ENCODE measurements at places on chromosomes 7 and 10.

GRCh38 chr7:127881564-127881963 lies 149.7 kb downstream of the LRRC4 start:
- no peak for DNase-seq

GRCh38 chr7:47954231-47954911 lies 6.1 kb upstream of the PKD1L1 start:
- no peak for DNase-seq

- no peak for DNase-seq
Measured at GRCh38 chr7:5345171-5345570, 62.4 kb downstream of the SLC29A4 start.

DNA sequence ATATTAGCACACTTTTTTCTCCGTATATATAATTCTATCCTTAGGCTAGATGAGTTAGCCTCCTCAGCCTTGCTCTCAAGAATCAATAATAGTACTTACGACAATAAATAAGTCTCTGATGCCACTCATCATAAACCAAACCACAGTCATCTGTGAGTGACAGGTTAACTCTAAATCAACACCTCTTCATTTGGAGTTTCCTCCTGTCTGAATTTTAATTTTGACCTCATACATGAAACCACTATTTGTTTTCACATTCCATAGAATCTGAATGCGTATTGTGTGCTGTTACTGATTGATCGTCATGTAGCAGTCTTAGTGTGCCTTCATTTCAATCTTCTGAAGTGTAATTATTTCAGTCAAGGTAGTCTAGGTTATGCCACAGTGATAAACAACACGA lies 85.8 kb downstream of the HGF start:
- DNase-seq, result no peak

DNA sequence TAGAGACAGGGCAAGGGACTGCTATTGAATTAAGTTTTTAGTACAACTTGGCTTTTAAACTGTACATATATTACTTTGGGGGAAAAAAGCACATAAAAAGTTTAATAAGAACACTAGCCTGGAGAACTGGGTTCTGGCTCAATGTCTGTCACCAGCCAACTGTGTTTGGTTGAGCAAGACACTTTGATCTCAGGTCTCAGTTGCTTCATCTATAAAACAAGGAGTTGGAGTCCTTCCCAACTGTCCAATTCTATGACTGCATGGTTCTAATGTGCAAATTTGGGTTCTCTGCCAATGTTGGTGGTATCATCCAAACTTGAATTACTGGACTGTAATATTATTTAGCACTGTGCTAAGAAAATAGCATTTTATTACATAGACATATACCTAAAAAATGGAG lies 50.3 kb downstream of the ATXN7L1 start:
- no peak for DNase-seq

GRCh38 chr7:136086712-136087111 lies 109.6 kb upstream of the MTPN start:
- DNase-seq, result peak; percentile 5

- DNase-seq, result peak; percentile 88
Measured at GRCh38 chr7:120996333-120996987, 7.9 kb downstream of the CPED1 start.

- DNase-seq, result no peak
Measured at GRCh38 chr7:20797462-20798080, 10.9 kb upstream of the SP8 start.

DNA sequence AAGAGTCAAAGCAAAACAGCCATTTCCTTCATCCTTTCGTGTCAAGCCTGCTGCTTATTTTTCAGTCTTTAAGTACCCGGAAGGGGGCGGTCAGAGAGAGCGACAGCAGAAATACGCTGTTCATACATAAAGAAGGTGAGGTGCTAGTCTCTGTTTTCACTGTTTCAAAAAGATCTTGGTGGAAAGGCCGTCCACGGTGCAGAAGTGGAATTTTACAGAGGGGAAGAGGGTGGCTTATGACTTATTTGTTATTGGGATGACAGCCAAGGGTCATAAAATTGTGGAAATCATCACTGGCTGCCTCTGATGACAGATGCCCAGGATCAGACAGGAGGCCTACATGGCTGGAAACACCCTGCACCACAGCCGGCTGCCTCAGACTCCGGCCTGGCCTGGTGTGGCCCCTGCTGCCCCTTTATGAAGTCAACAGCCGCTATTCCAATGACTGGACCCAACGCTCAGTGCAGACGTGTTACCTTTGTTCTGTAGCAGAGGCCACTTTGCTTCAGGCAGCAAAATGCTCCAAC lies 57.0 kb downstream of the HIPK2 start:
- peak; percentile 61 for DNase-seq

DNA sequence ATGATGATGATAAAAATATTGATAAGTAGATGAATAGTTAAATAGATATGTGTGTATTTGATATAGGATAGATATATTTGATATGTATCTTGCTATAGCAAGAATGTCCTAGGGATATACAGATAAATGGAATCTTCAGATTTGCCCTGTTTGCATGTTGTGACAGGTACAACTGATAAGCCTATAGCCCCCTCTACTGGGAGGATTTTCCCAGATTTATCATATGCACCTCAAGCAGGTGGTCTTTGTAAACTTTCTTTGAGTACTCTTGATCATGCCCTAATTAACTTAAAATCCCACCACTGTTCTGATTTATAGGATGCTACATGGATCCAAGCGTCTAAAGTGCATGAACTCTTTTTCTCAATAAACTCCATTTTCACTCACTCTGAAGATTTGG lies 1050.7 kb downstream of the SORCS3 start:
- DNase-seq, result no peak

- DNase-seq, result no peak
Measured at GRCh38 chr10:120946497-120946896, 95.3 kb downstream of the WDR11 start.

DNA sequence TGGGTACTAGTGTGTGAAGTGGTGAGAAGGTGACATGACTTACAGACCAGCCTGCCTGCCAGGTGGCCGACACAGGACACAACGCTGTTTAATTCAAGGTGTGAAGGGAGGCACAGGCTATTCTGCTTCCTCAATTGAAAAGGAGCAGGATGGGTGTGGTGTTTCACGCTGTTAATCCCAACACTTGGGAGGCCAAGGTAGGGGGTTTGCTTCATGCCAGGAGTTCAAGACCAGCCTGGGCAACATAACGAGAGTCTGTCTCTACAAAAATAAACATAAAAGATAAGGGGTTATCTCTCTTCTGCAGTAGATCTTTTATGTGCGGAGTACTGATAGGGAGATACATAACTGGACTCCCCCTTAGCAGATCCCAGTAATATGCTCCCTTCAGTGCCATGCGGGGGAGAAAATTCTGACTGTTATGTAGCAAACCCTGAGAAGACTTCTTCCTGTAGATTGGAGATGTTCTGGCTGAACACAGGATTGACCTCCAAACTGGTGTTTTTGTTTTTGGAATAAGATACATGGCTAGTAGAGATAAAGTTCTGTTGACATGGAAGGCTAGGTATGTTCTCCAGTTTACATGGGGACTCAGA lies 63.2 kb downstream of the CCNY start:
- no peak for DNase-seq

GRCh38 chr10:70985824-70986622 lies 97.7 kb upstream of the PCBD1 start:
- no peak for DNase-seq

DNA sequence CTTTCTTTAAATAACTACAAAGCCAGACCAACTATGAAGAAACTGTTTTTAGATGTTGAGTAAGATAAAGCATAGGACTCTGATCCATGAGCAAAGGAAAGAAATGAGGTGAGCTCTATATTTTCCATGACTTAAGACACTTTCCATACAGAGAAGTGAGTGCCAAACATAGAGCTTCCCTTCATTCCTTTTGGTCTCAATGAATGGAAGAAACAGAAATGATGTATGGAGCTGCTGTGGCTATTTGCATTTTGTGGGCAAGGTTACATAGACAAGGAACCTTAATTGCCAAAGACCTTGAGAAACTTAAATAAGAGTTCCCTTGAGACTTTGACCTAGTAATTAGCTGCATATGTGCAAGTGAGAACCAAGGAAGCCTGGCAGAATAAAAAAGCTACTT lies 1152.2 kb downstream of the XPNPEP1 start:
- no peak for DNase-seq

- DNase-seq, result no peak
Measured at GRCh38 chr10:60834401-60834800, 56.1 kb downstream of the CDK1 start.

- DNase-seq, result peak; percentile 35
Measured at GRCh38 chr10:17227367-17228090, 512 bp upstream of the VIM start.

GRCh38 chr10:114053946-114054345 lies 10.3 kb downstream of the ADRB1 start:
- no peak for DNase-seq

DNA sequence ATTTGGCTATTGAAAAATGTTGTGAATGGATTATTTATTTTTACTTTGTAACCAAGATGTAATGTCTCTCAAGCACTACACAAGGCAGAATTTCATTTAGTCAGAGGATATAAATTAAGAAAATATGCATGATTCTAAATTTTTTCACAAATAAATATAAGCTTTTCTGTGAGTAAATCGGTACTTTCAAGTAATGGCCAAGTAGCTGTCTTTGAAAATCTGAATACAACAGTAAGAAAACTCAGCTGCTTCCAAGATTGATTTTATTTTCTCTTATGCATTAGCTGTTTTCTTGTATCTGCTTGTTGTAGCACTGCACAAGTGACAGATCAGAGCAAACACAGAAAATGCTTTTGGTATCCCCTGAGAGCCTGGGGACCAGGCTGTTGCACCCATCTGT lies 998.5 kb upstream of the GHITM start:
- DNase-seq, result no peak

DNA sequence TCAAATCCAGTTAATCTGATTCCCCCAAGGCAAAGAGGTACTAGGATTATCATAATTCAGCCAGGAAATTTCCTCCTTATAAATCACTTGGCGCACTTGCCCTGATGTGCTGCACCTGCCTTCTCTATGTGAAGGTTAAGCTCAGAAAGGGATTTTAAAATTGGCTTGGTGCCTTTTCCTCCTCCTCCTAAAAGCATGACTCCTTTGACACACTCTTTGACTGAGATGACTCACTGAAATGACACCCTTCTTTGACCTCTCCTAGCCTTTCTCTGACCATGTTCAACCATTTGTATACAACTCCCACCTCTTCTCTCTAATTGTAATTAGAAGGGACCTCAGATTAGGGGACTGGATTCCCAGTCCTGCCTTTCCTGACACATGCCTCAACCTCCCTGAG lies 46.5 kb downstream of the ABLIM1 start:
- DNase-seq, result peak; percentile 51

DNA sequence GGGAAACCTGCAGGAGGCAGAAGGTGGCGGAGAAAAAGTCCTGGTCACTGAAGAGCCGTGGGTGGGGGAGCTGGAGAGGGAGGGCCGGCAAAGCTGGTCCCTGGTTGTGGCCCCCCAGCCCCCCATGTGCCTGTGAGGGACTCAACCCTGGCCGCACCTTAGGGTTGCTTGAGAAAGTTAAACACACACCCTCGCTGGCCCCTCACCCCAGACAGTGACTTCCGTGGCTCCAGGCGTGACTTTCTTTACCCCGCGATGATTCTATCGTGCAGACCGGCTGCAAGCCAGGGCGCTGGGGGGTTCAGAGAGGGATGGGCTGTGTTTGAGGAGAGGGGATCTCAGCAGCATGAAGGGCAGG lies 447.6 kb upstream of the FOXK1 start:
- no peak for DNase-seq

GRCh38 chr7:36318116-36318515 lies 71.5 kb upstream of the ANLN start:
- no peak for DNase-seq

GRCh38 chr10:28769091-28769604 lies 91.8 kb downstream of the BAMBI start:
- DNase-seq, result no peak

DNA sequence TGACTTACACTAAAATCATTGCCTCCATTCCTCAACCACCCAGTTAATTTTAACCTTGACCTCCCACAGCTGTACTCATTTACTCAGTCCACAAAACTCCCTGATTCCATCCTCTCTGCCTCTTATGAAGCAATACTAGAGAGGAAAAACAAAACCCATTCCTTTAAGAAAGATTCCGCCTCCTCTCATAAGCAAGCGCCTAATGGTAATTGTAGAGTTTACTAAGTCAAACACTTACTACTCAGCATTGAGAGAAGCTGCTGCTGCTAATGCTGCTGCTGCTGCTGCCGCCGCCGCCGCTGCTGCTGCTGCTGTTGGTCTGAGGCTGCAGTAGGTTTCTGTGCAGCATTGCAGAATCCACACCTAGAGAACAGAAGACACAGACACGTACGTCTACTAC lies 2.1 kb upstream of the ADD3 start:
- DNase-seq, result no peak

DNA sequence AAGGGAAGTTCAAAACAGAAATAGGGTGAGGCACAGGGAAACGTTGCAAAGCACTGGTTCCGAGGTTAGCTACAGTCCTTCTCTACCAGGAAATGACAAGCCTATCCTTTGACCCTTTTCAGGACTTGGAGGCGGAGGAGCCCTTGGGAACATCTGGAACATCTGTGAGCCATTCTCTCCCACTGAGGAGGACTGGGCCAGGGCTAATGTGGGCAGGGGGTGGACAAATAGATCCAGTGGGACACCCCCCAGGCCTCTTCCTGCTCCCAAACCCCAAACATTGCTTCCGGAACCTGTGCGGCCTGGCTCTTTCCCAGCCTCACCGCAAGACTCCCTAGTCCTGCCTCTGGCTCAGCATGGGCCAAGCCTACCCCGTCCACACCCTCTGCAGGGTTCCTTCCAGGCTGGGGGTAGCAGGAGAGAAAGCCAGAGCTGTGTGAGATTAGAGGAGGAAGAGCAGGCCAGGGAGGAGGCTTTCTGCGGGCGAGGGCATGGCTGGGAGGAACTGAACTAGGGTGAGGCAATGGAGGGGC lies 36.5 kb downstream of the GHRHR start:
- peak; percentile 51 for DNase-seq

- no peak for DNase-seq
Measured at GRCh38 chr10:3425716-3426115, 253.1 kb upstream of the PITRM1 start.
